Activated naive CD4-positive, alpha-beta T cell treated with anti-CD3 and anti-CD28 coated beads for 36 hours (primary cell): ENCODE measurements at places on chromosomes 11 and 22.

GRCh38 chr11:107591378-107592230, 657 bp downstream of the ELMOD1 start:
- H3K36me3 ChIP-seq: no peaks in the 10 kb centered on the region
- DNase-seq: peak; percentile 57
- H3K4me3 ChIP-seq: peak overlapping the region; percentile 77
- peaks cover 22% of the 10 kb centered on the region for H3K4me1 ChIP-seq
- peaks cover 67% of the 10 kb centered on the region for H3K27me3 ChIP-seq

DNA sequence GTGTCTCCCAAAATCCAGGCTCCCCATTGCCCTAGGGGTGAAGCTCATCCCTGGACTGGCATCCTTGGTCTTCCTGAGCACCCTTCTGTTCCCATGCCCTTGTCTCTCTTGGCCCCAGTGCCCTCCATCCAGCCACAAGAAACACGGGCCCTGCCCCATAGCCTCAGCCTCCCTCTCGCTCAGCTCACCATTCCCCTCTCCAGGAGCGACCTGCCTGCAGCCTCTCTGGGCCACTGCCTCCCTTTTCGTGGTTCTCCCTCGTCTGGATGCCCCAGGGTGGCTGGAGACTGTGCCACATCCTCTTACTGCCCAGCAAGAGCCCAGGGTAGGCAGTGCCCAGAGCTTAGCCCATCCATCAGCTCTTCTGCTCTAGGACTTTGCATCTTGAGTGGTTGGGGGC, 532.1 kb downstream of the TBC1D22A start:
- H3K4me1 ChIP-seq: no peaks in the 10 kb centered on the region
- peaks cover 2% of the 10 kb centered on the region for H3K27me3 ChIP-seq
- no peaks in the 10 kb centered on the region for H3K36me3 ChIP-seq
- DNase-seq: no peak
- no peak overlapping the region for H3K4me3 ChIP-seq

GRCh38 chr11:121575250-121575962, 122.6 kb upstream of the SORL1-AS1 start:
- no peak overlapping the region for H3K4me3 ChIP-seq
- DNase-seq: peak; percentile 22
- peaks cover 16% of the 10 kb centered on the region for H3K4me1 ChIP-seq
- H3K36me3 ChIP-seq: peaks cover 57% of the 10 kb centered on the region

- H3K27me3 ChIP-seq: no peaks in the 10 kb centered on the region
- peaks cover 13% of the 10 kb centered on the region for H3K36me3 ChIP-seq
- H3K4me1 ChIP-seq: peaks cover 2% of the 10 kb centered on the region
- no peak overlapping the region for H3K4me3 ChIP-seq
Measured at GRCh38 chr11:990101-990500, 46.4 kb downstream of the MUC6 start.

GRCh38 chr11:76229690-76230240, 23.5 kb upstream of the WNT11 start:
- no peak overlapping the region for H3K27ac ChIP-seq
- H3K27me3 ChIP-seq: no peaks in the 10 kb centered on the region
- peaks cover 32% of the 10 kb centered on the region for H3K4me1 ChIP-seq
- DNase-seq: no peak
- no peak overlapping the region for H3K4me3 ChIP-seq

DNA sequence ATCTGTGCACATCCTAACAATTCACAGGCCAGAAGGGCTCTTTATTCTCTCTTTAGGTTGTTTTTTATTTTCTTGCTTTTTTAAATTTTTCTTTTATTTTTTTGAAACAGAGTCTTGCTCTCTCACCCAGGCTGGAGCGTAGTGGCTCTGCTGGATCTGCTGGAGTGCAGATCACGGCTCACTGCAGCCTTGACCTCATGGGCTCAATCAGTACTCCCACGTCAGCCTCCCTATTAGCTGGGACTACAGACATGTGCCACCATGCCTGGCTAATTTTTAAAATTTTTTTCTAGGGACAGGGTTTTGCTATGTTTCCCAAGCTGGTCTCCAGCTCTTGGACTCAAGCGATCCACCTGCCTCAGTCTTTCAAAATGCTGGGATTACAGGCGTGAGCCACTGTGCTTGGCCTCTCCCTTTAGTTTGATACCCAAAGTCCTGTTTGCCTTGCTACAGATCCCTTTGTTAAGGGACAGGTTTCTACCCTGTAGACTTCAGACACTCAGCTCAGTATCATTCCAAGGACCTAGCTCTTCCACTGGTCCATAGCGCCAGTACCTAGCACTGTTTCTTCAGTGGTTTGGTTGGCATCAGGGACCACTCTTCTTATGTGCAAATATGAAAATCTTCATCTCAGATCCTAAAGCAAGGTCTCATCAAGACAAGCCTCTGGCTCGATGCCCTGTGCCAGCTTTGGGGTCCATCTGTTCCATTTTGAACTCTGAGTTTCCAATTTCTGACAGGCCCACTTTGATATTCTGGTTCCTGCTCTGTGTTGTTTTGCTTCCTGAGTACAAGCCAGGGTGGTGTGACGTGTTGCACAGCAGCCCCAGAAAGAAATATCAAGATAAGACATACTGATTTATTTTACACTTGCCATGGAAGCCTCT, 211.7 kb downstream of the FAT3 start:
- no peak overlapping the region for H3K27ac ChIP-seq
- DNase-seq: no peak
- H3K36me3 ChIP-seq: no peaks in the 10 kb centered on the region
- H3K4me1 ChIP-seq: no peaks in the 10 kb centered on the region
- no peak overlapping the region for H3K4me3 ChIP-seq
- no peaks in the 10 kb centered on the region for H3K27me3 ChIP-seq

- peak; percentile 71 for DNase-seq
- peak overlapping the region; percentile 13 for H3K27ac ChIP-seq
- H3K4me1 ChIP-seq: peaks cover 31% of the 10 kb centered on the region
- no peaks in the 10 kb centered on the region for H3K27me3 ChIP-seq
- H3K4me3 ChIP-seq: no peak overlapping the region
- peaks cover 2% of the 10 kb centered on the region for H3K36me3 ChIP-seq
Measured at GRCh38 chr22:37912171-37912570, 6.1 kb downstream of the MICALL1 start.

- H3K27me3 ChIP-seq: peaks cover 15% of the 10 kb centered on the region
- H3K4me1 ChIP-seq: no peaks in the 10 kb centered on the region
- no peak overlapping the region for H3K27ac ChIP-seq
- H3K4me3 ChIP-seq: no peak overlapping the region
- no peak for DNase-seq
Measured at GRCh38 chr11:44403587-44404273, 93.8 kb upstream of the ALX4 start.

DNA sequence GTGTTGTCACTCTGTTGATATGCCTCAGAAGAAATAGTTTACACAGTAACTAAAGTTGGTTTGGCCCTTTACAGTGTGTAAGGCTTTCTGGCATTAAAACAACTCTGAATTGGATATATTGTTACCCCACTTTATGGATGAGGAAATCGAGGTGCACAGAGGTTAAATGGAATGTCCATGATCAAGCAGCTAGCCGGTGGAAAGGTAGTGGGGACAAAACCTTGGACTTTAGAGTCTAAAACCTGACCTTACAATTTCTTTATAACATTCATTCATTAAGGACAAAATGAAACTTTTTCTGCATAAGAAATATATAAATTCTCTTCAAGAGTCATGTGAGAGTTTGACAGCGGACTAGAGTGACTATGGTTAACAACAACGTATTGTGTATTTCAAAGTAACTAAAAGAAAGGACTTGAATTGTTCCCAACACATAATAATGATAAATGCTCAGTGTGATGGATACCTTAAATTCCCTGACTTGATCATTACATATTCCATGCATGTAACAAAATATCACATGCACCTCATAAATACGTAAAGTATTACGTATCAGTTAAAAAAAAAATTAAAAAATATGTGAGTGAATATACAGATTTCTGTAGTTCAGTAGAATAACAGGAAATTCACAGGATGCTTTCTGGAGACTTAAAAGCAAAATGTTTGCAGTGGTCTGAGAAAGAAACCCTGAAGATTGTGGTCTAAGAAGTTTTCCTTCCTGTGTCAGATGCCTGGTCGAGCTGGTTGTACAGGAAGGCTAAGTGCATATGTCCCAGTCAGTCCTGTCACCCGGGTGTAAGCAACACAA, 51.0 kb downstream of the TEAD1 start:
- H3K4me1 ChIP-seq: no peaks in the 10 kb centered on the region
- no peaks in the 10 kb centered on the region for H3K36me3 ChIP-seq
- H3K4me3 ChIP-seq: no peak overlapping the region

- DNase-seq: no peak
- no peaks in the 10 kb centered on the region for H3K36me3 ChIP-seq
- peaks cover 16% of the 10 kb centered on the region for H3K4me1 ChIP-seq
- H3K27ac ChIP-seq: no peak overlapping the region
- H3K27me3 ChIP-seq: peaks cover 76% of the 10 kb centered on the region
- H3K4me3 ChIP-seq: no peak overlapping the region
Measured at GRCh38 chr11:12675951-12676711, 1.9 kb downstream of the TEAD1 start.
